HFFc6 (cell line): ENCODE measurements at places on chromosomes 1 and 21. TPM values are rescaled to one million over a fixed set of nuclear protein-coding genes. Genes with fewer than 3 reads are reported as not detected.

GRCh38 chr1:19744335-19744743, 55.4 kb downstream of the TMCO4 start:
- H3K27ac ChIP-seq = no peak overlapping the region
- H3K36me3 ChIP-seq = peaks cover 49% of the 10 kb centered on the region
- DNase-seq = no peak
- H3K4me1 ChIP-seq = peaks cover 7% of the 10 kb centered on the region
- no peak overlapping the region for H3K4me3 ChIP-seq
- H3K27me3 ChIP-seq = peaks cover 2% of the 10 kb centered on the region; the same call in 1 of the 2 replicates

GRCh38 chr1:6694121-6694713, 7.4 kb downstream of the DNAJC11 start:
- no peaks in the 10 kb centered on the region for H3K27me3 ChIP-seq
- peaks cover 15% of the 10 kb centered on the region for H3K36me3 ChIP-seq
- no peak overlapping the region for H3K4me3 ChIP-seq
- H3K27ac ChIP-seq = no peak overlapping the region
- peaks cover 44% of the 10 kb centered on the region for H3K4me1 ChIP-seq
- DNase-seq = no peak

- H3K4me3 ChIP-seq = peak overlapping the region; percentile 73
- H3K27me3 ChIP-seq = no peaks in the 10 kb centered on the region
- H3K36me3 ChIP-seq = peaks cover 14% of the 10 kb centered on the region; the same call in 1 of the 2 replicates
- peaks cover 71% of the 10 kb centered on the region for H3K4me1 ChIP-seq
- peak overlapping the region; percentile 91 for H3K27ac ChIP-seq
Observed at GRCh38 chr1:97938285-97938642, 17.4 kb upstream of the DPYD start.

DNA sequence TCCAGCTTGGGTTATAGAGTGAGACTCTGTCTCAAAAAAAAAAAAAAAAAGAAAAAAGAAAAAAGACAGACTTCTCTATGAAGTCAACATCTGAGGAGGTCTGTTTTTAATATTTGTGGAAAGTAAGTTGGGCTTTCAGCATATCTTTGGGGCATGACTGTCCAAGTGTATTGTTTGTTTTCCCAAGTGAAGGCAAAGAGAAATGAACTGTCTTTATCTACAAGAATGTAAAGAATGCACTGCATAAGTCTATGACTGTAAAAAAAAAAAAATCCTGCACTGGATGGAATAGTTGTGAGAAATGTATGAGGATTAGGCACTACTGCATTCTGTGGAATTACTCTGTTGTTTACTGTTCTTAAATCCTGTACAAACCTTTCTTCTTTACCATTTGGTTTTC, 45.6 kb upstream of the TMEM61 start:
- no peaks in the 10 kb centered on the region for H3K27me3 ChIP-seq
- H3K36me3 ChIP-seq = peaks cover 9% of the 10 kb centered on the region
- peak overlapping the region; percentile 79 for H3K27ac ChIP-seq
- peak overlapping the region; percentile 39; the same call in 1 of the 2 replicates for H3K4me3 ChIP-seq
- DNase-seq = peak; percentile 88

DNA sequence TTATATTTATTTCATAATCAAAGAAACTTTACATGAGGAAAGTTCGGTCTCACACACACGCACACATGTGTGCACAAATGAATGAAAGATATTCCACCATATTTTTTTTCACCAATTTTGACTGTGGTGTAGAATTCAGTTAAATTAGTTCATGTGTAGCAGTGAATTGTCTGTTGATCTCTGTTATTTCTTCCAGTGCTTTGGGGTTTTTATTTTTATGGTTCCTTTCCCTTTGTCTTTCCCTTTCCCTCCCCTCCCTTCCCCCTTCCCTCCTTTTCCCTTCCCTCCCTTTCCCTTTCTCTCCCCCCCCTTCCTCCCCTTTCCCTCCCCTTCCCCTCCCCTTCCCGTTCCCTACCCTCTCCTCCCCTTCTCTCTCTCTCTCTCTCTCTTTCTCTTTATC, 8.9 kb downstream of the RYR2 start:
- DNase-seq = no peak
- no peaks in the 10 kb centered on the region for H3K4me1 ChIP-seq
- no peak overlapping the region for H3K4me3 ChIP-seq
- no peaks in the 10 kb centered on the region for H3K36me3 ChIP-seq
- no peak overlapping the region for H3K27ac ChIP-seq

DNA sequence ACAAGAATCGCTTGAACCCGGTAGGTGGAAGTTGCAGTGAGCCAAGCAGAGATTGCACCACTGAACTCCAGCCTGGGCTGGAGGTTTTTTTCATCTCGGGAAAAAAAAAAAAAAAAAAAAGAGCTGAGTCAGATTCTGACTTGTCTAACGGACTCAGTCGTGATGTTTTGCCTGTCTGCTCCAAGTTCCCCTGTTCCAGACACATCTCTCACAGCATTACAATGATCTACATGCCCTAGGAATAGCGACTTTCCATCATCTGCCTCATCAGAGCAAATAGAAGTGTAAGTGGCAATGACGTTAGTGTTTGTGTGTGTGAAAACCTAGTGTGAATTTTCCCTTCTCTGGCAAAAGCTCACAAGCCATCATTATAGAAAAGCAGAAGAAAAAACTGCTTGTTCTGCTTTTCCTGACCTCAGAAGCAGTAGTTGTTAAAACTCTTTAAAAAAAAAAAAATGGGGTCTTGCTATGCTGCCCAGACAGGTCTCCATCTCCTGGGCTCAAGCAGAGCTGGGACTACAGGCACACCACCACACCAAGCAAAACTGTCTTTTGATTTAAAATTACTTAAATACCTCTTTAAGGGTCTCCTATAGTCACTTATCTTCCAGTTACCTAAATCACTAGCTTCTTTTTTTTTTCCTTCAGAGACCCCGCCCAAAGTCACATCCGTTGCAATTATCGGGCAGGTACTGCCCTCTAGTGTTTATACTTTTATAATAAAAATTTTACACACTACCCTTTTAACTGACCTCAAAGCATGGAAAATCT, 37.3 kb downstream of the PLEKHO1 start:
- H3K4me3 ChIP-seq = peak overlapping the region; percentile 69
- H3K4me1 ChIP-seq = peaks cover 41% of the 10 kb centered on the region
- H3K27ac ChIP-seq = peak overlapping the region; percentile 87

- no peak overlapping the region for H3K4me3 ChIP-seq
- no peaks in the 10 kb centered on the region; the same call in 1 of the 2 replicates for H3K27me3 ChIP-seq
Observed at GRCh38 chr1:4485398-4485797, 169.0 kb upstream of the AJAP1 start.

DNA sequence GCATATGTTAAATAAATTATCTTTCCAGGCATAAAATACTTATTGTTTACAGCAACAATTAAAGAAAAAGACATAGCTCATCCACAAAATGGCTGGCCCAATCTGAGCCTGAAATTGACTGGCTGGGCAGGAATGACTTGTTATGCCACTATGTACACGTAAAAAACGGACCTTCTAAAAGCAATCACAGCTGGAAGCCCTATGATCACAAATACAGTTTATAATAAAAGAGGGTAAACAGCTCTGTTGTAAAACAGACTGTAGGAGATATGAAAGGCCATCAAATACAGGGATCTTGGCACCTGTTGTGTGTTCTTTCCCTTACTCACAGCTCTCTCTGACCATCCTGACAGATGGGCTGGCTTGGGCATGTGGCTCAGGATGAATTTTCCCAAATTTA, 70.5 kb upstream of the DMRTA2 start:
- no peak overlapping the region for H3K27ac ChIP-seq
- H3K36me3 ChIP-seq = peaks cover 46% of the 10 kb centered on the region
- H3K4me1 ChIP-seq = peaks cover 5% of the 10 kb centered on the region
- no peak for DNase-seq

GRCh38 chr1:184626076-184627006, 128.3 kb downstream of the EDEM3 start:
- no peaks in the 10 kb centered on the region for H3K36me3 ChIP-seq
- peaks cover 4% of the 10 kb centered on the region for H3K27me3 ChIP-seq
- H3K27ac ChIP-seq = no peak overlapping the region
- H3K4me1 ChIP-seq = peaks cover 22% of the 10 kb centered on the region

DNA sequence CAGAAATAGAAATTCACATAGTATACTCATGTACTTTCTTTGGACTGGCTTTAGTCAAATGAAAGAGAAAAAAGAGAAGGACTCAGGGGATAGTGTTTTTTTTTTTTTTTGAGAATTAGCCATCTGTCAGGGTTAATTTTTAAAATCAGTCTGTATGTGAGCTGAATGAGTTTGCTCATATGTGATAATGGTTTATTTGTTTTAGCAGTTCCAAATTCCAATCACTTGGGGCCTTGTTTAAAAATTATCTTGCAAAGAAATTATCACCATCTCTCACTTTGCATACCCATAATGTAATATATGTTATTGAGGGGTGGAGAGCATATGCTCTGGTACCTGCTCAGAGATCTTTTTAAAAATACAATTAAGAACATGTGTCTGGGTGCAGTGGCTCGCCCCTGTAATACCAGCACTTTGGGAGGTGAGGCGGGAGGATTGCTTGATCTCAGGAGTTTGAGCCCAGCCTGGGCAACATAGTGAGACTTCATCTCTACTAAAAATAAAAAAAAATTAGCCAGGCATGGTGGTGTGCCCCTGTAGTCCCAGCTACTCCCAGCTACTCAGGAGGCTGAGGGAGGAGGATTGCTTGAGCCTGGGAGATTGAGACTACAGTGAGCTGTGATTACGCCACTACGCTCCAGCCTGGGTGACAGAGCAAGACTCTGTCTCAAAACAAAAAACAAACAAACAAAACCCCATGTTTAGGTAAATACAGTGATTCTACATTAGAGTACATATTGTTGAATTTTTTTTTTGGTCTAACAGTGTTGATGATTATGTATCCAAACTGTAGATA, 19.7 kb downstream of the GNAI3 start:
- DNase-seq = no peak
- no peak overlapping the region for H3K27ac ChIP-seq
- peaks cover 5% of the 10 kb centered on the region for H3K36me3 ChIP-seq
- peaks cover 1% of the 10 kb centered on the region; the same call in 1 of the 2 replicates for H3K27me3 ChIP-seq

- H3K27me3 ChIP-seq = no peaks in the 10 kb centered on the region
- peaks cover 62% of the 10 kb centered on the region for H3K4me1 ChIP-seq
- H3K36me3 ChIP-seq = no peaks in the 10 kb centered on the region
- H3K4me3 ChIP-seq = peak overlapping the region; percentile 81
Observed at GRCh38 chr1:177872308-177872900, 97.5 kb downstream of the SEC16B start.

DNA sequence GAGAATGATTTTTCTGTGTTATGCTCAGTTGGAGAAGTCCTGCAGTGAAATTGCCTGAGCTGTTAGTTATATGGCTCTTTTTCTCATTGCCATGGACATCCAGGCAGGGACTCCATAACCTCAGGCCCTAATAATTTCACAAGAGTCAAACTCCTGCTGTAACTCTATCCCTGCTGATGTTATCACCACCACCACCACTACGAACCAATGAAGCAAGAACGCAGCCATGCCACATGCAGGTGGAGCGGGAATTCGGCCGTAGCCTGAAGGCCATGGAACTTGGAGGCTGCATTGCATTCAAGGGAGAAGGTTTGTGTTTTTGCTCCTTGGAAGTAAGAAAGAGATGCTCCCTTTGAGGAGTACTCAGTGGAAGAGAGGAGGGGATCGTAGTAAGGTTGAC, 16.8 kb upstream of the DLGAP3 start:
- no peak overlapping the region for H3K27ac ChIP-seq
- no peak overlapping the region for H3K4me3 ChIP-seq
- H3K4me1 ChIP-seq = no peaks in the 10 kb centered on the region
- peaks cover 3% of the 10 kb centered on the region for H3K27me3 ChIP-seq
- DNase-seq = no peak
- H3K36me3 ChIP-seq = peaks cover 5% of the 10 kb centered on the region; the same call in 1 of the 2 replicates

DNA sequence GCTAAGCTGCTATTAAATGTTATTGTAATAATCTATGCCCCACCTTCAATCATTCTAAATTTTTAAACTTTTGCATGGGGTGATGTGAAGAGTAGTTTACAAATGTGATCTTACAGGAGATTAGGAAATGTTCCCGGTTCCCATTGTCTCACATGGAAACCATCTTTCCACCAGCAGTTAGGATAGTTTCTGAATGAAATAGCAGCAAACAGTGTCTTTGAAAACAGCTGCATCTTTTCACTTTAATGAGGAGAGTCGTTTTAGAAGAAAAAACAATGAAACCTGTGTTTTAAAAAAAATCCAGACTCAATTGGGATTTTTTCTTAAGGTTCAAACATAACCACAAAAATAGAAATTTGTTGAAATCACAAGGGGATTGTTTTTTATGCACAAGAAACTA, 134.2 kb downstream of the TLR5 start:
- no peak for DNase-seq
- H3K27ac ChIP-seq = no peak overlapping the region
- peaks cover 7% of the 10 kb centered on the region for H3K36me3 ChIP-seq

BACH1 gene
- total RNA-seq = 43.6 to 53.5 TPM (median 47.3 TPM) in 3 replicates

KIF17 gene
- 5.7 to 7.1 TPM (median 6.2 TPM) in 3 replicates for total RNA-seq

LRRC53 gene
- total RNA-seq = not detected in 2 replicates

REN gene
- total RNA-seq = 0.27 to 0.39 TPM (median 0.33 TPM) in 3 replicates
